ENCODE measurements at places on chromosomes 12 and 14.

- no peak for DNase-seq
Observed at GRCh38 chr12:24903329-24904088, 45.4 kb downstream of the BCAT1 start.

GRCh38 chr12:76041406-76041805 lies 9.8 kb upstream of the PHLDA1 start:
- no peak for DNase-seq

- DNase-seq = peak; percentile 77
Observed at GRCh38 chr12:57213058-57213715, 3.4 kb upstream of the NXPH4 start.

- DNase-seq = no peak
Observed at GRCh38 chr14:100135073-100135472, 24.4 kb downstream of the DEGS2 start.
